Endothelial cell (in vitro differentiated cells): ENCODE measurements at places on chromosomes 1 and 21. TPM values are rescaled to one million over a fixed set of nuclear protein-coding genes. Genes with fewer than 3 reads are reported as not detected.
A peak's percentile ranks its signal among the peaks of the same experiment; 100 is the strongest.

TMEM52 gene
- 0.92 TPM for total RNA-seq

NUP133 gene
- 53.5 TPM for total RNA-seq

RGS18 gene
- not detected for total RNA-seq

POU2F1 gene
- 24.5 TPM for total RNA-seq

ADAM30 gene
- total RNA-seq, result not detected

COL6A1 gene
- 65.5 TPM for total RNA-seq

TSTD1 gene
- 14.2 TPM for total RNA-seq

LCE7A gene
- total RNA-seq, result not detected

TNFRSF18 gene
- not detected for total RNA-seq

SLC30A10 gene
- total RNA-seq, result not detected

PCBP3 gene
- total RNA-seq, result 2.5 TPM

CFAP141 gene
- not detected for total RNA-seq

OR10R2 gene
- not detected for total RNA-seq

FNDC5 gene
- total RNA-seq, result 5.5 TPM

DNA sequence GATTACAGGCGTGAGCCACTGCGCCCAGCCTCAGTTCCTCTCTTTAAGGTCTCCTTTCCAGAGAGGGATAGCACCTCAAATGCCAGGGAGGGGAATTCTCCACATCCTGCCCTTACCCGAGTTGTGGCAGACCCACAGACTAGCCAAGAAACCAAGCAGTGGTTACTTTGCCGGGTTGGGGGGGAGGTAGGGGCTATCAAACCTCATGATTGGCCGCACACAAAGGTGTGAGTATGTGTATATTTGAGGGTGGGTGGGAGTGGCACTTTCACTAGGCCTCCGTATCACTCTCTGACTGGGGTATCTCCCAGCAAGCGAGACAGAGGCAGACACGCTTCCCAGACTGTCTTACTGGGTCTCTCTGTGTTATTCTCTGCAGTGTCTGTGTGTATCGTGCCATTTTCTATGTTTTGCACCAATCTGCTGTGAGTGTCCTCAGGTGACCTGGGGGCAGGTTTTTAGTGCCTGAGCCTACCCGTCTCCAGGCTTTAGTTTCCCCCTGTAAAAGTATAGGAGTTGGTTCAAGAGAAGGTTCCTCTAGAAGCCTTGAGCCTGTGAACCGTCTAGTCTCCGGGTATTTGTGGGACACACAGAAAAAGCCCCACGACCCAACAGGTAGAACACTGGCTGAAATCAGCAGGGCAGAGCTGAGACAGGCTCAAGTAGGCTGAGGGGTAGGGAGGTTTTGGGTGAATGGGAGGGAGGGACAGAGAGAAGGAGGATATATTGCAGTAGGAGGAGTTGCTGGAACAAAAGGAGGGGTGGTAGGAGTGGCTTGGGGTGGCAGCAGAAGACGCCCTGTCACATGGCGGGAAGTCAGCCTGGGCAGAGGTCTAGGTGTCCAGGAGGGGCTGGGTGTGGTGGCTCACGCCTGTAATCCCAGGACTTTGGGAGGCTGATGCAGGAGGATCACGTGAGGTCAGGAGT, 10.3 kb downstream of the LMNA start:
- peaks cover 12% of the 10 kb centered on the region for H3K27me3 ChIP-seq
- peak overlapping the region; percentile 80 for H3K27ac ChIP-seq
- no peak for DNase-seq

DNA sequence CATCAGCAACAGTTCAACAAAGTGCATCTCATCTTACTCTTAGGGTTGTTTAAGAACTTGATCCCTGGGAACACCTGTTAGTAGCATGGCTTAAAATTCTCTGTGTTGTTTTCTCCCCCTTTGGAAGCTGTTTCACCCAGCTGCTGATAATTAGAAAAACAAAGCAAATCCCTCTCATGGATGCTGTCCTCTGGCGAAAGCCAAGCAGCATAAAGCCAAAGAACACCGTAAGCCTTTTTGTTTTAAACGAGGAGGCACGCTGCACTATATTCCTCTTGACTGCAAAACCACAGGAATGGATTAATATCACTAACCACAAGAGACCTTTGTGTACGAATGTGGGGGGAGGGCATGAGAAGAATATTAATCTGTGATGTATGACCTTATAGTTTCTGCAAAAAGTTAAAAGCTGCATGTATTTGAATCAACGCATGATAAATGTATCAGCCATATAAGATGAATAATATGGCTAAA, 923.2 kb downstream of the LTN1 start:
- no peak overlapping the region for H3K27ac ChIP-seq
- no peak overlapping the region for H3K4me3 ChIP-seq
- H3K36me3 ChIP-seq, result no peaks in the 10 kb centered on the region

- H3K27ac ChIP-seq, result no peak overlapping the region
- DNase-seq, result no peak
- H3K27me3 ChIP-seq, result no peaks in the 10 kb centered on the region
These were observed 92.1 kb downstream of the BACH1 start for GRCh38 chr21:29390778-29391177.

DNA sequence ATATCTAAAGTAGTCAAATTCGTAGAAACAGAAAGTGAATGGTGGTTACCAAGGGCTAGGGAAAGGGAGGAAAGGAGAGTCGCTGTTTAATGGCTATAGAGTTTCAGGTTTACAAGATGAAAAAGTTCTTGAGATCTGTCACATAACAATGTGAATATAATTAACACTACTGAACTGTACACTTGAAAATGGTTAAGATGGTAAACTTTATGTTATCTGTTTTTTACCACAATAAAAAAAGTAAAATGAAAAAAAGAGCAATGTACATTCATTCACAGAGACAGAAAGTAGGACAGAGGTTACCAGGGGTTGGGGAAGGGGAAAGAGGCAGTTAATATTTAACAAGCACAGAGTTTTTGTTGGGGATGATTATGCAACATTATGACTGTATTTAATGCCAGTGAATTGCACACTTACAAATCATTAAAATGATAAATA, 53.3 kb upstream of the SEC16B start:
- DNase-seq, result no peak
- no peaks in the 10 kb centered on the region for H3K4me1 ChIP-seq
- H3K27me3 ChIP-seq, result peaks cover 2% of the 10 kb centered on the region
- no peaks in the 10 kb centered on the region for H3K36me3 ChIP-seq
- no peak overlapping the region for H3K27ac ChIP-seq

DNA sequence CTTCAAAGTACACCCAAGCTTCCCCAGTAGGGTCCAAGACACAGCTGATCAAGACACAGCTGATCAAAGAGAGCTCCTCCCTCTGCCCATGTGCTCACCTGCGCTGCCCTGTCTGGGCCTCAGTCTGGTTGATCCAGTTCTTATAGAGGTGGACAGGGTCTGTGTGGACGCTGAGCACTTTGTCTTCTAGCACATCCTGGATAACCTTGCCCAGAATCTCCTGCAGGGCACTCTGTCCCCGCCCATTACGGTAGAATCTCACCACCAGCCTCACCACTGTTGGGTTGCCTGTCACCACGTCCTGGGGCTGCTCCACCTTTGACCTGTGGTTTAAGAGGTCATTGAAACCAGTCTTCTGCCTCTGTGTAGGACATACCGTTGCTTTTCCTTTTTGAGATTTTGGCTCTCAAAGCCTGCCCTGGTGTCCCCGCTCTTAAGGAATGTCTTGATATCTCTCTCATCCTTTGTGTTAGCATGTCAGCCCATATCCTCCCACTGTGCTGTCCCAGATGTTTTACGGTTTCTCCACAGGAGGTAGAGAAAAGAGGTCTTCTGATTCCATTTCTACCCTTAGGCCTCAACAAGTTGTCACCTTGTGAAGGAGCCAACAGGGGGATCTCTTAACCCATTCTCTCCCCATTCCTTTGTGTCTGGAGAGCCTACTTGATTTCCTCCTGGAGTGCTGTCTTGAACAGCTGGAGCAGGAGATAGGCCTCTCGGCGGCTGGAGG, 33.5 kb downstream of the IQGAP3 start:
- peaks cover 8% of the 10 kb centered on the region for H3K27me3 ChIP-seq
- peaks cover 23% of the 10 kb centered on the region for H3K4me1 ChIP-seq

GRCh38 chr1:2950926-2951305, 70.4 kb upstream of the ACTRT2 start:
- no peaks in the 10 kb centered on the region for H3K36me3 ChIP-seq
- no peak overlapping the region for H3K4me3 ChIP-seq
- DNase-seq, result no peak
- H3K27me3 ChIP-seq, result peaks cover 8% of the 10 kb centered on the region
- no peak overlapping the region for H3K27ac ChIP-seq
- H3K4me1 ChIP-seq, result no peaks in the 10 kb centered on the region

DNA sequence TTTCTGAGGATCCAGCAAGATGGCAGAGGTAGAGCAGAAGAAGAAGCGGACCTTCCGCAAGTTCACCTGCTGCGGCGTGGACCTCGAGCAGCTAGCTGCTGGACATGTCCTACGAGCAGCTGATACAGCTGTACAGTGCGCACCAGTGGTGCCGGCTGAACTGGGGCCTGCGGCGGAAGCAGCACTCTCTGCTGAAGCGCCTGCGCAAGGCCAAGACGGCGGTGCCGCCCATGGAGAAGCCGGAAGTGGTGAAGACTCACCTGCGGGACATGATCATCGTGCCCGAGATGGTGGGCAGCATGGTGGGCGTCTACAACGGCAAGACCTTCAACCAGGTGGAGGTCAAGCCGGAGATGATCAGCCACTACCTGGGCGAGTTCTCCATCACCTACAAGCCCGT, 125.8 kb downstream of the LRIG2 start:
- no peaks in the 10 kb centered on the region for H3K4me1 ChIP-seq
- H3K4me3 ChIP-seq, result no peak overlapping the region
- no peaks in the 10 kb centered on the region for H3K27me3 ChIP-seq
- no peaks in the 10 kb centered on the region for H3K36me3 ChIP-seq

- peaks cover 18% of the 10 kb centered on the region for H3K27me3 ChIP-seq
- peak overlapping the region; percentile 83 for H3K27ac ChIP-seq
- peaks cover 48% of the 10 kb centered on the region for H3K4me1 ChIP-seq
- H3K36me3 ChIP-seq, result peaks cover 5% of the 10 kb centered on the region
- DNase-seq, result peak; percentile 87
- H3K4me3 ChIP-seq, result peak overlapping the region; percentile 51
These were observed 1.2 kb downstream of the FAM167B start for GRCh38 chr1:32247983-32248889.

GRCh38 chr1:114259511-114260160, 106.0 kb upstream of the SYT6 start:
- no peaks in the 10 kb centered on the region for H3K36me3 ChIP-seq
- H3K27ac ChIP-seq, result no peak overlapping the region
- no peaks in the 10 kb centered on the region for H3K4me1 ChIP-seq
- no peak for DNase-seq
- H3K4me3 ChIP-seq, result no peak overlapping the region

DNA sequence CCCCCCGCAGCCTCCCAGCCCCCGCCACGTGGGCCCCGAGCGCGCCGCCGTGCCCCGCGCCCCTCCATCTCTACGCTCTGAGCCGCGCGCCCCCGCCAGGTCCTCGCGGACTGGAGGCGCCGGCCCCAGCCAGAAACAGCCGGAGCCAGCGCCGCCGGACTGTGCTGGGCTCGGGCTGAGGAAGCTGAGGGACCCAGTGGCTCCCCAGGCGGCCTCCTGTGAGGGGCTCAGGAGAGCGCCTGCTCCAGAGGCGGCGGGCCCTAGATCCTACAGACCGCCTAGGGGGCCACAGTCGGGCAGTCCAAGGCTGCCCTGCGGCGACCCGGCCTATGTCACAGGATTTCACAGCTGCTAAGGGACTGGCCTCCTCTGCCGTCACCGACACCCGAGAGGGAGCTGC, 82.1 kb downstream of the NENF start:
- peak; percentile 25 for DNase-seq
- no peak overlapping the region for H3K27ac ChIP-seq
- peaks cover 11% of the 10 kb centered on the region for H3K27me3 ChIP-seq
- no peaks in the 10 kb centered on the region for H3K36me3 ChIP-seq

GRCh38 chr1:206903687-206904086, 6.4 kb downstream of the IL24 start:
- no peak overlapping the region for H3K4me3 ChIP-seq
- peaks cover 9% of the 10 kb centered on the region for H3K36me3 ChIP-seq
- peaks cover 6% of the 10 kb centered on the region for H3K27me3 ChIP-seq

GRCh38 chr1:207752456-207752998, 673 bp downstream of the CD46 start:
- peak overlapping the region; percentile 100 for H3K4me3 ChIP-seq
- H3K27ac ChIP-seq, result peak overlapping the region; percentile 93
- peak; percentile 15 for DNase-seq
- H3K36me3 ChIP-seq, result peaks cover 5% of the 10 kb centered on the region
- H3K27me3 ChIP-seq, result peaks cover 5% of the 10 kb centered on the region

- no peak for DNase-seq
- H3K27me3 ChIP-seq, result peaks cover 7% of the 10 kb centered on the region
- H3K4me1 ChIP-seq, result peaks cover 21% of the 10 kb centered on the region
- H3K4me3 ChIP-seq, result no peak overlapping the region
- peak overlapping the region; percentile 30 for H3K27ac ChIP-seq
These were observed 69.0 kb downstream of the UBIAD1 start for GRCh38 chr1:11341901-11342552.

DNA sequence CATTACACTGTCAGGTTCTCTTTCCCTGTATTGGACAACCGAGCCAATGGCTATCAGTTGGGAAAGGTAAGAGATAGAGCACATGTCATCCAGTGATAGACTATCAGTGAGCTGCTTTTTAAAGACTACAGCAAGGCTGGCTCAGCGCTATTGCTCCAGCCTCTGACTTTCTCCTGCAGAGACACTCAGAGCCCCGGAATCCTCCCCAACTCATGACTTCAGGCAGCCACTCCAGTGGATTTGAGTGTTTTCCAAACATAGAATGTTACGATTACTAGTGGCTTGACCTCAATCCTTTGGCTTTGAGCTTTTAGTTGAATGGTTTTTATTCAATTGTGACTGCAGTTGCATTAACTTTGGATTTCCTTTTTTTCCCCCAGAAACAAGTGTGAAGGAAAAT, 331.9 kb downstream of the DISC1 start:
- H3K27me3 ChIP-seq, result peaks cover 10% of the 10 kb centered on the region
- H3K27ac ChIP-seq, result no peak overlapping the region
- peaks cover 33% of the 10 kb centered on the region for H3K36me3 ChIP-seq
- no peaks in the 10 kb centered on the region for H3K4me1 ChIP-seq
- no peak for DNase-seq

GRCh38 chr1:67515324-67516080, 85.3 kb upstream of the SERBP1 start:
- no peak overlapping the region for H3K4me3 ChIP-seq
- peaks cover 7% of the 10 kb centered on the region for H3K36me3 ChIP-seq
- no peaks in the 10 kb centered on the region for H3K4me1 ChIP-seq

DNA sequence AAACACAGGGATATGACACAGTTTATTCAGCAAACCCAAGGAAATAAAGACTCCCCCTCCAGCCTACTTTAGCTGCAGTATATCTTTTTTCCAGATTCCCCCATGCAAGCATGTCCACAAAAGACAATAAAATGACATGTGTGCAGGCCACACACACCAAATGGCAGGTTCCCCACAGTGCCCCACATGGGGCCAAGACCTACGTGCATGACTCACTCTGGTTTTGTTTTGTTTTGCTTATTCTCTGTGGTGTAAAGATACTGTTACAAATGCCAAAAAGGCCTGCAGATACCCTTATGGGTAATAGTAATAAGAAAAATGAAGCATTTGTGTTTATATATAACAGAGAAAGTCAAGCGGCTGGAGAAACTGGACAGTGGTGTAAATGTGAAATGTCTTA, 71.6 kb downstream of the RD3 start:
- DNase-seq, result no peak
- H3K27ac ChIP-seq, result no peak overlapping the region
- peaks cover 6% of the 10 kb centered on the region for H3K27me3 ChIP-seq
